ENCODE measurements at places on chromosomes 12 and 14.

- no peak for DNase-seq
Measured at GRCh38 chr14:53389202-53389601, 236.1 kb upstream of the DDHD1 start.

DNA sequence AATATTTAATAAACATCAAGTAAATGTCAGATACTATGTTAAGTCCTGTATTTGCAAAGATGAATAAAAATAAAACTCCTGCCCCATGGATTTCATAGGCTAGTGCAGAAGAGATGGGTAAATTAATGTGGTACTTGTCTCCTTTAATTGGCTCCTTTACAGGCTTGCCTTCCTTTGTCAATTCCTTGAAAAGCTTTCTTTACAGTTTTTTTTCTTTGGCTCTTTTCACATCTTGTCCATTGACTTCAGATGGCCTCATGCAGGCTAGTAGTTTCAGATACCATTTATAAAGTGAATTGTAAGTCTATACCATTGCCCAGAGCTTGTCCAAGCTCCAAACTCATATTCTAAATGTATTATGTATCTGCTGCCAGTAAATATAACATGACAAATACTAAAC is 128.7 kb upstream of the GARIN2 start:
- no peak for DNase-seq

DNA sequence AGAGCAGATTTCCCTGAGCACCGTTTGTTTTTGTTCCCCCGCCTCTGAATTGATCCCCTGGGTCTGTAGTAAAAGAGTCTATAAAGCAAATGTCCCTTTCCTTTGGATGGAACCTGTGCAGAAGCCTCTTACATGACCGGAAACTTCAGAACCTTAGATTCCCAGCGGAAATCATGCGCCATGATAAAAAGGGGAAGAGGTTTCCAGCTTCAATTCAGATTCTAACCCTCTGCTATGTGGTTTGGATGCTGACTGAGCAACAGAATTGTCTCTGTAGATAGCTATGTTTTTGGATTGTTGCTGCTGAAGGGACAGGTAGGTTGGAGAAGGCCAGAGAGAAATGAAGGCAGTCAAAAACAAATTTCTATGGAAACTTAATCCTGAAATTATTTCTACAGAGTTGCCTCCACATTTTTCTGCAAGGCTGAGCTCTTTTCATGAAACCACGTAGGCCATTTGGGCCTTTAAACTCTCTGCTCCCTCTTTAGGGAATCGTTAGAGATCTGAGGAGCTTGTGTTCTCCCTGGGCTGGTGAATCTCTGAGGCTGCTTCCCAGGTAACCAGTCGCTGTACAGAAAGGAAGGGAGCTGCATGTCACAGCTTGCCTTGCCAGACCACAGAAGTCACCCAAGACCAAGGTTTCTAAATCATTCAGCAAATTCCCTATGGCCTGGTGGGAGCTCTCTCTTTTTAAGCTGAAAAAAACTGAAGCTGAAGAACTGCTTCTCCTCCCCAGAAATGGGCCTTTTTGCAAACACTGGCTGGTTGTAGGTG is 28.7 kb upstream of the OR10P1 start:
- DNase-seq = no peak

DNA sequence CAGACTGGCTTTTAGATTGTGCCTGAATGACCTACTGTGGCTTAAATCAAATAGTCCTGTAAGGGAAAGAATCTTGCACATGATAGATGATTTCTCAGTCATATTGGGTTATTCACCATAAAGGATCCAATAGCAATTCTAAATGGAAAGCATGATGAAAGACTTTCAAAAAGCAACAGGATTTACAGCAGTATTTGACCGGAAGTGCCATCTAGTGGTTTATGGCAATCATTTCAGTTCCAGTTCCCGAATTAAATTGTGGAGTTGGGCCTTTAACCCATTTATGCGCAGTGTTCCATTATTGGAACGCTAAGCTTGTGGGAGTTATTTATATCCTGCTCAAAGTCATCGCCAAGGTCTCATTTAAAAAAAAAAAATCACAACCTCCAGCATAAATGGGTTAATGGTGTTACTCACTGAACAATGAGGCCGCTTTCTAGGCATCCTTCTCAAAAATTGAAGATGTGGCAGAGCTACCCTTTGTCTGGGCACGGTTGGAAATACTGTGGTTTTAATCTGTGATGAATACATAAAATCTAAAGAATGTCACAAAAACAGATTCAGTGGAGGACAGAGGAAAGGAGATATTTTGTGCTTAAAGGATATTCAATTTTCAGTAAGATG is 60.8 kb upstream of the REP15 start:
- peak; percentile 32 for DNase-seq

GRCh38 chr12:47545938-47546609 is 159.8 kb downstream of the RPAP3 start:
- DNase-seq = no peak

GRCh38 chr12:14845350-14845750 is 2.0 kb upstream of the ART4 start:
- DNase-seq = peak; percentile 43

DNA sequence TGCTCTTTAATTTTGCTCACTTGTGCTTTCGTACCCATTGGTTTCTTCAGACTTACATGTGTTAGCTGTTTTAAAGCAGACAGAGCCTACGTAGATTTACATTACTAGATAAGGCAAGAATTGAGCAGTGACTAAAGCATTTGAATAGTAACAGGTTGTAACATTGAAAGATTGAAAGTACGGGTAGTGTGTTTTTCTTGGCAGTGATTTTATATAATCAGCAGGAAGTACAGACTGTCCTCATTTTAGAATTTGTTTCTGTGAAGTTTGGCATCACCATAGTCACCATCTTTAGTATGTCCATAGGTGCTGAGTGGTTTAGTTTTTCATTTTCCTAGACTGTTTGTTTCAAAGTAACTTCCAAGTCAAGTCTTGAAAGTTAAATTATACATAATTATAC is 14.0 kb downstream of the RTRAF start:
- no peak for DNase-seq

- DNase-seq = no peak
Measured at GRCh38 chr12:131151558-131152345, 198.0 kb downstream of the ADGRD1 start.

GRCh38 chr12:47270782-47271664 is 191.3 kb upstream of the AMIGO2 start:
- no peak for DNase-seq

GRCh38 chr12:50841716-50842531 is 802 bp upstream of the TMPRSS12 start:
- no peak for DNase-seq

- peak; percentile 15 for DNase-seq
Measured at GRCh38 chr12:97487470-97487869, 24.9 kb downstream of the RMST start.

- DNase-seq = no peak
Measured at GRCh38 chr12:48671231-48671856, 10.7 kb downstream of the KANSL2 start.

DNA sequence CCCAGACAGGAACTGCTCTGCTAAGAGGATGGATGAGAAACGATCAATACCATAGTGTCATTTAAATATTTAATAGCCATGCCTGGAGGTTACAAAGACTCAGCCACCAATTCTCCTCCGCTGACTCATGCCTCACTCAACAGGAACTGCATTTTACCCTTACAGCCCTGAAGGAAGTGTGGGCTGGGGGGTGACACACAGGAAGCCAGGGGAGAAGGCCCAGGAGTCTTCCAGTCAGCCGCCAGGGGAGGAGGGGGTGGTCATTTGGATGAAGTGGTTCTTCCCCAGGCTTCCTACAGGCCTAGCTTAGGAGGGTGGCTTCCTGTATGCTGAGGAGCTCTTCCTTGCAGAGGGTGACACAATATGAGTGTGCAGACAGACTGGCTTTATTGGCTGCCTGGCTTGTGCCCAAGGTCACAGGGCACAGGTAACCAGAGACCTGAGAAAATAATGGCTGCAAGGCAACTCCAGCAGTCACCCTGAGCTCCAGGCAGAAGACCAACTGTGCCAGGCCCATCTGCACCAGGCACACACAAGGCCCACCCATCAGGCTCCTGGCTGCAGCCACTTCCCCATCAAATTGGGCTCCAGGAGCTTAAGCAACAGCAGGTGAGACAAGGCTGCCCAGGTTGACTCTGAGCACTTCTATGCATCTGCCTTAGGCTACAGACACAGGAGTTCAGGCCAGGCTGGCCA is 30.6 kb upstream of the RPLP0 start:
- DNase-seq = peak; percentile 64

DNA sequence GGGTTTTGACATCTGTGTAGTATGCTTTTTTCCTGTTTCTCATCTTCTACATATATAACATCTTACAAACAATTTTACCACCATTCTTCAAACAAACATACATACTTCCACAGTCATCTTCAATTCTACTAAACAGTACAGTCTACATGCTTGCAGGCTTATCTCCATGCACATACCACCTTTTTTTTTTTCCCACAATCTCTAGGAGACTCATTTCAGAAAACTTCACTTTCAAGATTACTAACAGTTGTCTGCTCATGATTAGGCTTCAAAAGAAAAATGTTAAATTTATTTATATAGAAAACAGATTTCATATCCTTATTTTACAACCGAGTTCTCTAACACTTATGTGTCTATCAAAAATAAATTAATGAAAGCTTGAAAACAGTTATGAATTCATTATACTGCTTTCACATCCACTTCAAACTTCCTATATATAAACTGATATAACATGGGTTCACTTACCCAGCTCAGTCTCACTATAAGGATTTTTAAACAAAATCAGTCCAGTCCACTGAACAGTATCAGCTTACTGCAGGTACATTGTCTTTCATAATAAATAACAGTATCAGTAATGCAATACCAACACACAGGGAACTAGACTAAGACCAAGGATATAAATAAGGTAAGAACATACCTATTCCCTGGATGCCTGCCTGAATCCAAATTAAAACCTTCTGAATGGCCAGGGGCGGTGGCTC is 42.5 kb downstream of the LRP6 start:
- no peak for DNase-seq

DNA sequence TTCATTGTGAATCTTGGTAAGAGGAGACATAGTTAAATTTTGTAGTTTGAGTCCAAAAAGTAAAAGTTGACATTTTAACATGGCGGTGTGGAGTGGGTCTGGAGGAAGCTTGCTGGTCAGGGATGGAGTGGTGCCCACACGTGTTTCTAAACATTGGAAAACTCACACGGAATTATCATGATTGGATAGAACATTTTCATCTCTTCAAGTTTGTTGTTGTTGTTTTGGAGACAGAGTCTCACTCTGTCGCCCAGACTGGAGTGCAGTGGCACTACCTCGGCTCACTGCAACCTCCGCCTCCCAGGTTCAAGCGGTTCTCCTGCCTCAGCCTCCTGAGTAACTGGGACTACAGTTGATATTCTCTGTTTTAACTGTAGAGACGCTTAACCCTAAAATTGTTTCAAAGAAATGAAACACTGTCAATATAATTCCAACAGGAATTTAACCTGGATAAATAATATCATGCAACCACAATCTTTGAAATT is 502 bp upstream of the MBIP start:
- no peak for DNase-seq

- DNase-seq = peak; percentile 60
Measured at GRCh38 chr12:85155791-85156190, 119.6 kb downstream of the LRRIQ1 start.

- no peak for DNase-seq
Measured at GRCh38 chr14:28305938-28306337, 460.6 kb upstream of the FOXG1 start.

- peak; percentile 8 for DNase-seq
Measured at GRCh38 chr12:59030415-59030814, 110.1 kb upstream of the LRIG3 start.

- DNase-seq = no peak
Measured at GRCh38 chr12:127621366-127621765, 645.6 kb upstream of the TMEM132C start.

DNA sequence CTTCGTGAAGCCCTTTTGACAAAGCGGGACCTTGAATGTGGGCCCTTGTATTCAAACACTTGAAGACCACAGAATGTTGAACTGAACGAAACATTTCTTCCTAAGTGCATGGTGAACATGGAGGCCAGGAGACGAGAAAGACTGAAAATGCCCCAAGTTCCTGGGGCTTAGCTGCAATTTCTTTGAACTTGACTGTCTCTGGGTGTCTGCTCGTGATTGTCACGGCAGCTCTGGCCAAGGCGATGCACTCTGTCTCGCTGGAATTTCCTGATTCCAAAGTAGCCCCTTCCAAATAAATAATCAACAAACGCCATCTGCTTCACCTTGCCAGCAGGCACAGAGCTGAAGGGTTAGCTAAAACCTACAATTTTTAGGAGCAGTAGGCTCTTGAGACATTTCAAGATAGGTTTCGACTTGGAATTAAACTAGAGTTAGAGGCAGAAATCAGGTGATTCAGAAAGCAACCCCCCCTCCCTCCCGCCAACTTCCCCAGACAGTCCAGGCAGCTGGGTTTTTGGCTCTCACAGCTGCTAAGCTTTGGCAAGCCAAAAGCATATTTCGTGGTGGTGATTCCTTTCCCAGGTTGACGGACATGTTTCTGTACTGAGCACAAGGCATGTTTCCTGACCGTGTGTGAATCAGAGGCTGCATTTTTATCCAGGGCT is 13.5 kb upstream of the IRF2BPL start:
- no peak for DNase-seq
